ENCODE measurements at places on chromosomes 13 and 19.
A peak's percentile ranks its signal among the peaks of the same experiment; 100 is the strongest.

DNA sequence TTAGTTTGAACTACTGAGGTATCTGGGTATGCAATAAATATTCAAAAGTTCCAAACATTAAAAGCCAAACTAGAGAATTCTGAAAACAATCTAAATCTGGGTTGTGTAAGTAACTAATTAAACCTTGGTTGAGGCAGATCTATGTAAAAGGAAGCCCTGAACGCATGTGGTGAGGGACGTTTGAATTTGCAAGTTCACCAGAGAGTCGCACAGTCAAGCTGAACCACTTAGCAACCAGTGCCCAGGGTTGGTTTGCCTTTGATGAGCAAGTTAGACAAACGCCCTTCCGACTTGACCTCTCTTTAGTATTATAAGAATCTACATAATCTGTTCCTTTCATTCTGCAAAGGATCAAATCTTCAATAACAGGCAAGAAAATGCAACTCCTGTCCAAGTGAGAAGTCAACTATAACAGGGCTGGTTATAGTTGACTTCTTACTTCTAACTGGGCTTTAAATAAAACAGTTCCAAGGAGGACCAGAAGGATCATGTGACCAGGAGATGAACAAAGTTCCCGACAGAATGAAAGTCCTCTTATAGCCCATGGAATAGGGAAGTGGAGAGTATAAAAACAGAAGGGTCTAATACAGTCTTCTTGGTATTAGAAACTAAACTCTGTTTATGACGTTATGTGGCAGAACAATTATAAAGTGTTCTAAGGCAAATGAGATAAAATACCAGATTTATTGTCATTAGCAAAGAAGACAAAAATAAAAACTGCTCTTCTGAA lies 40.6 kb downstream of the PHF11 start:
- no peak for DNase-seq

GRCh38 chr13:44876782-44877324 lies 112.4 kb downstream of the NUFIP1 start:
- DNase-seq, result peak; percentile 15

GRCh38 chr19:30523791-30524190 lies 151.6 kb downstream of the ZNF536 start:
- no peak for DNase-seq

DNA sequence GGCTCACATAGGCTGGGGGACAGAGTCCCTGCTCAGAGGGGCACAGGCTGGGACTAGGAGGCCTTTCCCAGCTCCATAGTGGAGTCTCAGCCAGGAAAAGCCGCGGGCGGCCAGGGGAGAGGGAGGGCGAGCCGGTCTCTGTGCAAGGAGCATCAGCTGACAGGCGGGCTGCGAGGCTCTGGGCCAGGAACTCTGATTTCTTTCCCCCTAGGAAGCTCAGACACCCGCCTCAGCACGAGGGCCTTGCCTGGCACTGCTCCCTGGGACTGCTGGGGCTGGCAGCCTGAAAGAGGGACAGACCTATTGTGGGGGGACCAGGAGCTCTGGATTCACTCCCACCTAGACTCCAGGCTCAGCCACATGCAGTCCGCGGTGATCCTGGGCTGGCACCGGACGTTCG lies 2.2 kb upstream of the PLK5 start:
- DNase-seq, result no peak

DNA sequence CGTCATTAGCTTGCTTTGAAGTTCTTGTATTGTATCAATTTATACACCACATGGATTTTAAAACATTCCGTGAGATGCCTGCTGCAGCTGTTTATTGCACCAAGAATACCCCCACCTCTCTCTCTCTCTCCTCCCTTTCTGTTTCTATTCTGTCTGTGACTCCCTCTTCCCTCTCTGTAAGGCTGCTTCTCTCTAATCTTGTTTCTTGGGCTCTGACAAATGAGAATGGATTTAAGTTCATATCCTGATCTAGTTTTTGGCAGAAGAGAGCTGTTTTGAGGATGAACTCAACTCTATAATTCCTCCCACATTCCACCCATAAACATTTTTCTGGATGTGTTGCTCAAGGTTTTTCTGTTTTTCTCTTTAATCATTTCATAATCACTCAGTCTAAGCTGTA lies 144.3 kb upstream of the FRY start:
- DNase-seq, result no peak

DNA sequence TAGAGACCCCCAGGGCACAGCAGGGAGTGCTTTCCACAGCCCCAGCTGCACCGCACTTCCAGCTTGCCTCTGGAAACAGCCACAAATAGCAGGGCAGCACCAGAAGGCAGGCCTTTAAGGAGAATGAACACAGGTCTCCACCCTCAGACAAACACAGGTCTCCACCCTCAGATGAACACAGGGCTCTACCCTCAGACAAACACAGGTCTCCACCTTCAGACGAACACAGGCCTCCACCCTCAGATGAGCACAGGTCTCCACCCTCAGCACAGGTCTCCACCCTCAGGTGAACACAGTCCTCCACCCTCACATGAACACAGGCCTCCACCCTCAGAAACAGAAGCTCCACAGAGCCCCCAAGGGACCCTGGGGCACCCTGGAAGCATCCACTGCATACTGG lies 51.7 kb downstream of the C1QTNF9 start:
- DNase-seq, result no peak

DNA sequence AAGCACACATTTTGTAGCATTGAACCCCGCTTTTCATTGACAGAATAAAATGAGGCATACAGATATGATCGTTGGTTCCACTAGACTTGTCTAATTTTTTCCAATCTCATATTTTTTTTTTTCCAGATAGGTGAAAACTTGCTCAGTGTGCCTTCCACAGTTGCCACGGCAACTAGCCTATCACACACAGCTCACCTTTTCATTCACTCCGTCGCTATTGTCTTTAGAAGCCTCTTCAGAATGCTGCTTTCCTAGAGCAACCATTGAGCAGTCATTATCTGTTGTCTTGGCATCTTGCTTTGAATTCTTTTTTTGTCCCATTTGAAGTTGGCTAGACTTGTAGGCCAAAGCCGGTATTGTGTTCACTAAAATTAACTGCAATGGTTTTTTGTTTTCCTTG lies 37.7 kb upstream of the ESD start:
- no peak for DNase-seq

GRCh38 chr19:3346677-3347353 lies 19.6 kb upstream of the NFIC start:
- DNase-seq, result no peak

DNA sequence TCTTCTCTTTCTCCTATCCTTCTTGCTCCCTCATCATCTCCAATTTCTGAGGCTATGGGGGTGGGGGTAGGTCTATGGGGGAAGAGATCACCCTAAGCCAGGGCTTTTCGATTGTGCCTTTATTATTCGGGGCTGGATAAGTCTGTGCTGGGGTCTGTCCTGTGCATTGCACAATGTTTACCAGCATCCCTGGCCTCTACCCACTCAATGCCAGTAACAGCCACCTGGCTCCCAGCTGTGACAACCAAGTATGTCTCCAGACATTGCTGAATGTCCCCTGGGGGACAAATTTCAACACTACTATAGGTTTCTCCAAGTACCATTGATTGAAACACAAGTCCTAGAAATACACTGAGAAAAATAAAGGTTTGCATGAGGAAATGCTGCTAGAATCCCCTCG lies 13.2 kb downstream of the CBY2 start:
- DNase-seq, result no peak

GRCh38 chr13:79918620-79919019 lies 422.3 kb downstream of the SPRY2 start:
- no peak for DNase-seq

GRCh38 chr13:111152844-111153243 lies 37.7 kb downstream of the ARHGEF7 start:
- no peak for DNase-seq

- no peak for DNase-seq
Observed at GRCh38 chr13:112464720-112465119, 88.6 kb downstream of the SPACA7 start.

DNA sequence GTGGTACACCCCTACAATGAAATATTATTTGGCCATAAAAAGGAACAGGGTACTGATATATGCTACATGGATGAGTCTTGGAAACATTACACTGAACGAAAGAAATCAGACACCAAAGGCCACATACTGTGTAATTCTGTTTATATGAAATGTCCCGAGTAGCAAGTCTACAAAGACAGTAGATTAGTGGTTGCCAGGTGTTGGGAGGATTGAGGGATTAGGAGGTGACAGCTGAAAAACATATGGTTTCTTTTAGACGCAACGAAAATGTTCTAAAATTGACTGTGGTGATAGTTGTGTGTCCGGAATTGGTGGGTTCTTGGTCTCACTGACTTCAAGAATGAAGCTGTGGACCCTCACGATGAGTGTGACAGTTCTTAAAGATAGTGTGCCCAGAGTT lies 35.1 kb downstream of the IL17D start:
- DNase-seq, result no peak

GRCh38 chr13:108964606-108965005 lies 335.2 kb downstream of the MYO16 start:
- no peak for DNase-seq

DNA sequence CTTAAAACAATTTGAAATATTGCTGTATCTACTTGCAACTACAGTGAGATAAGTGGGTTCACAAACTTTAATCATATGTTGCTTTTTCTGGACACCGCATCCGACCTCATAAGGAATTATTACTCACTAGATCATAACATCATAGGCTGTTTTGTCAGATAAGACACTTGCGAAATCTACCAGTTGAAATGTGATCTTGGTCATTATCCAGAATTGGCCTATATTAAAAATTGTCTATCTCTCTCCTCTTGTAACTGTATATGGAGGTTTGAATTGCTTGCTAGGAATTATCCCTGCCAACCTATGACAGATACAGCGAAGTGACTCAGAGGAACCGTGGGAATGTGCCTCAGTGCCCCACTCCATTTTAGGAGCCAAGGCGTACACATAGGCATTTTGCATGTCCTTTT lies 117.0 kb upstream of the POSTN start:
- no peak for DNase-seq

- DNase-seq, result no peak
Observed at GRCh38 chr19:35395382-35396199, 24.7 kb downstream of the GPR42 start.

GRCh38 chr19:55301459-55302317 lies 17.9 kb downstream of the BRSK1 start:
- peak; percentile 92 for DNase-seq

DNA sequence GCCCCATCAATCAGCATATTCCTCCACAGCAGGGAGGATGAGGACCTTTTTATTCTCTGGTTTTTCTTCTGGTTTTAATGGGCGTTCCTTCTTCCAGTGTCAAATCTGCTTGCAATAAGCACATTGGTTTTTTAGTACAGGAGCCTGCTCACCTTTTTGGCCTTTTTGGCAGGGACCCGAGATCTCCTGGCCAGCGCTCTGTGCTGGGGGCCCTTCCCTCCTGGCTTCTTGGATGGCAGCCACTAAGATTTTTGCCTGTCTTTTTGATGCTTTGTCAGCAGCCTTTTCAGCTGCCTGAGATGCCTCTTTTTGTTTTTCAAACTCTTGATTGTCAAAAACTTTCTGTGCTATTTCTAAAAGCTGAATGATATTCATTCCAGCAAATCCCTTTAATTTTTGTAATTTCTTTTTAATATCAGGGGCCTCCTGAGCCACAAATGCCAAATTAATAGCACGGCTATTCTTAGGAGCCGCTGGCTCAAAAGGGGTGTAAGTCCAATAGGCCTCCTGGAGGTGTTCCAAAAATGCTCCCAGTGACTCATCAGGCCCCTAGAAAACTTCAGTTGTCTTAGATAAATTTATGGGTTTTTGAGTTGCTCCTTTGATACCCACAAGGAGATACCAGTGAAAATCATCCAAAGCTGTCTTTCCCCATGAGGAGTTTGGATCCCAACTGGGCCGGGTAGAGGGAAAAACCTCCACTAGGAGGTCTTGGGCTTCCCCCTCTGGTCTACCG lies 73.0 kb downstream of the ZNF100 start:
- DNase-seq, result no peak

GRCh38 chr13:75479102-75479740 lies 2.7 kb downstream of the TBC1D4 start:
- DNase-seq, result no peak

DNA sequence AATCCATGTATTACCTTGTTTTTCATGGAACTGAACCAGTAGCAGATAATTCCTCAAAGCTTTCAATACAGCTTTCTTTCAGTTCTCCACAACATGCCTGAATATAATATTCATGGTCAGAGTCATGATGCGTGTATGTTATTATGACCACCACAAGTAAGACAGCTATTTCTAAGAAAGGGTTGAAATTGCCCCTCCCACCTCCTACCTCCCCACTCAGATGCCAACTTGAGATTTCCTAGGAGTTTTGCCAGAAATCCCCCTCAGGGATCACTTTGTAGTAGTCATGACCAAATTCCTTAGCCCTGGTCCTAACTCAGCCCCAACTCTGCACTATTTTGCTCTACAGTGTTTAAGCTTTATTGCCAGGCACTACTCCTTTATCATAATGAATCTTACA lies 69.9 kb upstream of the RAP2A start:
- DNase-seq, result no peak

GRCh38 chr13:107185889-107186288 lies 618.0 kb upstream of the ARGLU1 start:
- DNase-seq, result no peak

GRCh38 chr13:92951273-92951890 lies 275.2 kb upstream of the GPC6 start:
- no peak for DNase-seq

- DNase-seq, result no peak
Observed at GRCh38 chr13:105089858-105090643, 1445.4 kb downstream of the EFNB2 start.

GRCh38 chr19:51721905-51722304 lies 1.9 kb downstream of the HAS1 start:
- no peak for DNase-seq

DNA sequence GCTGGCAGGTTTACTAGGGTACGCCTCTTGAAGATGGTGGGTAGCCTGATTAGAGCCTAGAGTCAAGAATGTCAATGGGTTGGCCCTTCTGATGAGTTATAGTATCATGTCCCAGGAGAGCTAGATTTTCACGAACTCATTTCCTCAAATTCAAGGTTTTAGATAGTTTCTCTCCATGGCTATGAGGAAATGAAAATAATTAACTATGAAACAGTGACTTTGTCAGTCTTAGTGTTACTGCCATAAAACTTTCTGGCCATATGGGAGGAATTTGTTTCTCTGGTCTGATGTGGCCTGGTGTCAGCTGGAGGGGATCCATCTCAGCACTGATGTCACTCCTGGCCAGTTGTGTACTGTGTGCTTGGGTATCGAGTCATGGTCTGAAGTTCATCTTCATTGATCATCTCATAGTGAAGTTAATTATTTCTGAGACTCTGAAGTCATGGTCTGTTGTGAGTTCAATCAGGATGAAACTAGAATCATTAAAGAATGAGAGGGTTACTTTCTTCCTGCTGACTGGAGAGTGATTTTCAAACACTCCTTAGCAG lies 49.4 kb upstream of the TNFSF11 start:
- no peak for DNase-seq

- DNase-seq, result no peak
Observed at GRCh38 chr13:30107521-30108136, 199.7 kb downstream of the KATNAL1 start.

- DNase-seq, result no peak
Observed at GRCh38 chr13:20547479-20547908, 19.5 kb upstream of the IFT88 start.

GRCh38 chr13:21328836-21329477 lies 130.1 kb downstream of the ZDHHC20 start:
- DNase-seq, result no peak

Measured in stimulated activated CD4-positive, alpha-beta T cell treated with anti-CD3 and anti-CD28 coated beads, Interleukin-1b, Interleukin-23, amount 100 ng/mL, for 48 hours (primary cell).